ENCODE measurements at places on chromosomes 13 and 19.

- DNase-seq, result no peak
These were observed 97.5 kb downstream of the TNFRSF19 start for GRCh38 chr13:23667750-23668149.

DNA sequence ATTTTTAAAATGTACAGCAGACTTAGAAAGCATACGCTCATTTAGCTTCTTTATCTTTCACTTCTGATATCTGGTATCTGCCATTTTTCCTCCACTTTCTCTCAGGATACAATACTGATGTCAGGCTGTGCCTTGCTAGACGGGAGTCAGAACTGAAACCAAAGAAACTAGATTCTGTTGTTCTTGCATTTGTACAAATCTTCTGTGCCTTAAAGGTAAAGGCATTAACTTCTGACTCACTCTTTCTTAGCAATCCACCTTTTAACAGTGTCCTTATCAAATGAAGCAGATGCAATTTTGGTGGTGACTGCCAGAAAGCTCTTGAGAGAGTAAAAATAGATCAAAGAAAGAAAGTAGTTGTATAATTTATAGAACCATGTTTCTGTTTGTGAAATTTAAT is 370.4 kb downstream of the PCDH20 start:
- no peak for DNase-seq

DNA sequence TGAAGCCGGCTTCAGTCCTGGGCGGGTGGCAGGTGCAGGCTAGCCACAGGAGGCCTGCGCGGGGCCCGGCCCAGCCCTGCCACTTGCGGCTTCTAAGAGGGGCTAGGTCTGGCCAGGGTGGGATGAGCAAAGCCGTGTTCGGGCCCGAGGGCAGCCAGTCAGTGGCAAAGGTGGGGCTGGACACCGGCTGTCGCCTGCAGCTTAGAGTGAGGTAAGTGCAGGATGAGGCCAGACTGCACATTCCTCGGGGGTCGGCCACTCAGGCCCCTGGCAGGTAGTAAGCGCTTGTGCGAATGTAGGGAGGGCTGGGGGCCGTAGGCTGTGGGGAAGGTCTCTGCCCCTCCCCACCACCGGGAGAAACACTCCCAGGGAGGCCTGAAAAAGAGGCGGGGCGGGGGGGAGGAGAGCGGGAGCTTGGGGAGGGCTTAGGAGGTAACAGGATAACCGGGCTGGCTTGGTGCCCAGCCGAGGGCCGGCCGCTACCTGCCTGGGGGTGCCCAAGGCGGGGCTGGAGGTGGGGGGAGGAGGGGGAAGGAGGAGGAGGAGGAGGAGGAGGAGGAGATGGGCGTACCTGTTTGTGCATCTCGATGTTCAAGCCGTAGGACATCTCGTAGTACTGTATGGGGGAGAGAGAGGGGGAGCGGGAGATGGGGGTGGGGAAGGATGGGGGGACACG is 6.4 kb downstream of the TLE5 start:
- DNase-seq, result no peak

DNA sequence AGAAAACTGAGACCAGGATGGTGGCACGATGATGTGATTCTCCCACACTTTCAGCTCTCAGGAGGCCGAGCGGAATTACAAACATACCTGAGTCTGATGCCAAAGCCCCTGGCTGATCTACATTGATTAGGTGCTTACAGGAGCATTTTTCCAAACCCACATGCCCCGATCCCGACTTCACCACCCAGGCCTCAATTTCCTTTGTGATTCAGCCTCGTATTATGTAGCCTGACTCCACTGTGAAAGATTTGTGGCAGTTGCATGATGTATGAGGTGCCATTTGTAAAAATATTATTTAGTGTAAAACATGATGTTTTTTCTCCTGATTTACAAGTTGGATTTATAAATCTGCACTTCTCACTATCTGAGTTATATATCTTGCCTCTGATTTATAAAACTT is 118.0 kb downstream of the TSHZ3 start:
- no peak for DNase-seq

DNA sequence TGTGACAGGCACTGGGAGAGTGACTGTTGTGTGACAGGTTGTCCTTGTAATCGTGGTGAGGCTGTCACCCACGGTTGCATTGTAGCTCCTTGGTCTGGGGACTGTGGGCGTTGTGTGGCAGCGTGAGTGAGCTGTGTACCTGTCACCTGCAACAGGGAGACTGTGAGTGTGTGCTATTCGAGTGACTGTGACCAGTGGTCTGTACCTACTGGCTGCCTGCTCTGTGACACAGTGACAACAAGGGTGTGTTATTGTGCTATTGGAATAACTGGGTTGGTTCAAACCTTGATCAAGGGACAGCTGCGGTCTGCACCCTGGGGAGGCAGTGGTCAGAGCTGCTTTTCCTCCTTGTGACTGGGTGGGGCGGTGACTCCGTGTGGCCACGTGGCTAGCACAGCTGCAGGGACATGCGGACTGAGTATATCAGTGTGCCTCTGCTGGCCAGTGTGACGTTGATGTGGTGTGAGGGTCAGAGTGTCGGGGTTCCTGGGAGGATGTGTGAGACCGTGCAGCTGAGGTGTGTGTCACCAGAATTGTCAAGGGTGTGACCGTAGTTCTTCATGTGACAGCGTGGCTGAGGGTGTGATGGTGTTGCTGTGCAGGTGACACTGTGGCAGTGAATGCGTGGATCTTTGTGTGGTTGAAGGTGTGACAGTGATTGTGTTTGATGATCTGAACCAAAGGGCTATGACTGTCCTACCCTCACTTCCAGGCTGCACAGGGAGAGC is 10.1 kb upstream of the NFIX start:
- no peak for DNase-seq

- no peak for DNase-seq
These were observed 101.5 kb upstream of the FNDC3A start for GRCh38 chr13:48874165-48874564.

DNA sequence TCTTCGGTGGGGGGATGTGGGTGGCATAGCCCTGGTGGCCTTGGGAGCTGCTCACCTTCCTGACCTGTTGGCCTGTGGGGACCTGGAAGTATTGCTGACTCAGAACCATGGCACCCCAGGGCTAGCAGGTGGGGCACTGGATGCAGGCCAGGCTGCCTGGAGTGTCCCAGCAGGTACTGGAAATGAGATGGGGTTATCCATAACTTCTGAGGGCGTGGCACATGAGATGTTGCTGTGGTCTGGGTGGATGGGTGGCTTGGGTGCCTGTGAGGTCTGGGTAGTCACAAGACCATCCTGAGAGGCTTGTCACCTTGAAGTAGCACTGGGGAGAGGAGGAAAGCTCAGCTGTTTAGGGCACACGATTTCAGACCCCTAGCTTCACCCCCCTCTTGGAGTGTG is 636 bp upstream of the RNF225 start:
- no peak for DNase-seq

DNA sequence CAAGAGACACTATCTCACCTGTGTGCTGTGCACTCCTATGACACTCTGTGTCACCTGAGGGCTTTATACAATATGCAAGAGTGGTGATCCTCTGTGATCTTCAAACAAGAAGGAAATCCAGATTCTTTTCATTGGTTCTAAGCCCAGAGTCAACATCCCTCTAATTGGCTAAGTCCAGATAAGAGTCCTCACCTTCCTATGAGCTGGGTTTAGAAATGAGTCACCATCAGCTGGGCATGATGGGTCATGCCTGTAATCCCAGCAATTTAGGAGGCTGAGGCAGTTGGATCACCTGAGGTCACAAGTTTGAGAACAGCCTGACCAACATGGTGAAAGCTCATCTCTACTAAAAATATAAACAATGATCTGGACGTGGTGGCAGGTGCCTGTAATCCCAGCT is 144.4 kb downstream of the ZNF675 start:
- no peak for DNase-seq

GRCh38 chr13:79226250-79226649 is 179.8 kb downstream of the RBM26 start:
- DNase-seq, result no peak

DNA sequence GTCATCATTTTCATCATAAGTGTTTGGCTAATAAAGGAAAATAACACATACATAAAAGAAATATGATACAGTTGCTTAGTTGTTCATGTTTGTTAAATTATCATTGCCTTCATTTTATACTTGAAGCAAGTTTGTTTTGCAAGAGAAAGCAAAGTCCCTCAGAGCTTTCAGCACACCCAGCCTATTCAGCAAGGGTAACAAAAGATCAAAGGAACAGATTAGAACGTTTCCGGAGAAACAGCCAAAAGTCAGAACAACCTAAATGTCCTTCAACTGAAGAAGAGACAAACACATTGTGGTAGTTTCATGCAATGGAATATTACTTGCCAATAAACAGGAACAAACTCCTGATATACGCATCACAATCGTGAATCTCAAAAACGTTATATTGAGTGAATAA is 380.7 kb downstream of the MZT1 start:
- no peak for DNase-seq

DNA sequence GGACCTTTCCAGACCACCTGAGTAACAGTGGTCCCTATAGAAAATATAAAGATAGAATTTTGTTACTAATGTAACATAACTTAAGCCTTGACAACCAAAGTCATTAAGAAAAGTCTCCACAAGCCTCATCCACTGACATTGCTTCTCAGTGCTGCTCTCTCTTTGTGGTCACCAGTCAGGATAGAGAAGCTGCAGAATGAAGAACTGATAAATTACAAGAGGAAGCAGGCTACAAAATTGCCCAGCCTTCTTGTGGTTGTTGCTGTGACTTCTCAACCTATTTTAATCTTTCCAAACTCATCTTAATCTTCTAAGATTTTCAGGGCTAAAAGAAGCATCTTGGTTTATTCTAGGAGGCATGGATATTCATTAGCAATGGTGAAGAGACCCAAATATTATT is 343.8 kb downstream of the MZT1 start:
- DNase-seq, result no peak

- DNase-seq, result no peak
These were observed 25.9 kb downstream of the ZFR2 start for GRCh38 chr19:3842948-3843347.

- DNase-seq, result no peak
These were observed 106.2 kb upstream of the KLF5 start for GRCh38 chr13:72952529-72953141.

GRCh38 chr19:44770550-44771257 is 7.0 kb upstream of the CBLC start:
- DNase-seq, result peak; percentile 96

DNA sequence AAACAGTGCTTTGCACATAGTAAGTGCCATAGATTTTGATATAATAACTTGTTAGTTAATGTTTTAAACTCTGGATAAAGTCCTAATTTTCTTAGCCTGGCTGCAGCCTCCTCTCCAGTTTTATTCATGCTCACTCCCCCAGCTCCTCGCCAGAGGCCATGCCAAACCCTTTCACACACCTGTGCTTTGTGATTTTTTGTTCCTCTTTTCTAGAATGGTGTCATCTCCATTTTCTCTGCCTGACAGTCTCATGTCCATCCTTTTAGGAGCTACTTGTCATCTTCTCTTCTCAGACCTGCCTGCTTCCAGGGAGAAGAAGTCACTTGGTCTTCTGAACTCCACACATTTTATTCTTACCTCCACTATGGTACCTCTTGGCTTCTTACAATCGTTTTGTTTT is 55.8 kb upstream of the SPATA13 start:
- no peak for DNase-seq

GRCh38 chr19:11152318-11153062 is 3.1 kb downstream of the SPC24 start:
- no peak for DNase-seq

DNA sequence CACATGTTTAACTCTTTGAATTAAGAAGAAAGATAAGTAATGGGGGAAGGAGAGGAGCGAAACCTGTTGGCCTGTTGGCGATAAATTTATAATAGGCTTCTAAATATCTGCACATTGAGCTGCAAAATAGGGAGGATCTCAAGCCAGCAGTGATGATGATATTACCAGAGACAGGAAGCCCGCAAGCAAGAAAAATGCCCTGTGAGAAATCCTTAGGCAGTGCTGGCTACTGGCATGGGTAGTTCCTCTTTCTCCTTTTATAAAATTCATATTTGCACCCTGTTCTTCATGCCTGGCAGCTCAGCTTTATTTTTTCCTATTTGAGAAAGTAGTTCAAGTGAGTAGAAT is 858 bp upstream of the USP12 start:
- DNase-seq, result no peak

DNA sequence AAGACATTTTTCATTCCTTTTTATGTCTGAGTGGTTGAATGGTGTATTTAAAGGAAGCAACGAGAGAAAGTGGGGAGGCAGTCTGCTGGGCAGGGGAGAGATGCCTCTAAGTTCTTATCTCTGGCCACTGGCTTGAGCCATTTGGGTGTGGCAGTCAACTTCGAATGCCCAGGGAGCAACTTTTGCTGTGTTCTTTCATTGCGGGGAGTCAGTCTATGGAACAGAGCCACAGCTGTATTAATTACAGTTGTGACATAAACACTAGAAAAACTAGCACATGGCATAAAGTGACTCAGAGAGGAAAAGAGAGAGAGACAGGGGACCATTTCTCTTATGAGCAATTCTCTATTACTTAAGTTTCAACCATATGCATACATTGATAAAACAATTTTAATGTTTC is 40.4 kb upstream of the PDCD5 start:
- no peak for DNase-seq

DNA sequence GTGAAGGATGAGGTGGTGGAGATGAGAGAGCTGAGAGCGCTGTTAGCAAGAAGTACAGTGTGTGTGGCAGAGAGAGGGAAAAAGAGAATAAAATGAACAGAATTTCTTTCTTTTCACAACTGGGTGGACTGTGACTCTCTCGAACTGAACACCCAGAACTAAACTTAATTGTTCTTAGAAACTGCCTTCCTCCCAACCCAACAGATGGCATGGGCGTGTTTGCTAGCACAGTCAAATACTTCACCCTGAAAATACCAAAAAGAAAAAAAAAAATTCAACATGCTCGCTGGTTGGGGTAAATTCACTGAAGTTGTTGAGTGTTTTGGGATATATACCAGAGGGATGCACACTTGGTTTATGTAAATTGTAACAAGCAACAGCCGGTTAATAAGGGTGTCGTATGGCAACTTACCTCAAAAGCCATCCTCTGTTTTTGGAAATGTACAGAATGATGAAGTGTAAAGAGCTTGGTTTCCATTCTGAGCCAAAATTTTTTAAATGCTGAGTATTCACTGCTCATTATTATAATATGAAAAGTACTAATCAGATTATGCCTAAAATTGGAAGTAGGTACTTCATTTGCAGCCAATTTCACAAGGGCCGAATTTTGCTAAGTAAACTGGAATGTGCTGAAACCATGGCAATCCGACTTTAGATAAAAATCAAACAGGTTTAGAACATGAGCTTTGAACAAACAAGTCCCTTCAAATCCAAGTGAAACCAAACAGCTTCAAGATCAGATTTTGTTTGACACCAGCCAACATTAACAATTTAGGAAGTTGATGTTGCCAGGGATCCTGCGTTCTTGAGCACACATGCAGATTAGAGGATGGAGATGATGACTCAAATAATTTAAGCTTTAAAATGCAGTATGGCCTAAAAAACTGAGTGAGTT is 115.8 kb downstream of the ZIC5 start:
- DNase-seq, result no peak

- DNase-seq, result no peak
These were observed 38.2 kb upstream of the CEACAM21 start for GRCh38 chr19:41537789-41538188.

GRCh38 chr13:41196011-41196410 is 1.6 kb upstream of the KBTBD7 start:
- DNase-seq, result no peak
